ENCODE measurements at places on chromosomes 16 and 17.
A peak's percentile ranks its signal among the peaks of the same experiment; 100 is the strongest.

- DNase-seq, result no peak
Measured at GRCh38 chr16:82943371-82943770, 316.6 kb downstream of the CDH13 start.

GRCh38 chr16:72958522-72959076 lies 89.3 kb downstream of the ZFHX3 start:
- no peak for DNase-seq

DNA sequence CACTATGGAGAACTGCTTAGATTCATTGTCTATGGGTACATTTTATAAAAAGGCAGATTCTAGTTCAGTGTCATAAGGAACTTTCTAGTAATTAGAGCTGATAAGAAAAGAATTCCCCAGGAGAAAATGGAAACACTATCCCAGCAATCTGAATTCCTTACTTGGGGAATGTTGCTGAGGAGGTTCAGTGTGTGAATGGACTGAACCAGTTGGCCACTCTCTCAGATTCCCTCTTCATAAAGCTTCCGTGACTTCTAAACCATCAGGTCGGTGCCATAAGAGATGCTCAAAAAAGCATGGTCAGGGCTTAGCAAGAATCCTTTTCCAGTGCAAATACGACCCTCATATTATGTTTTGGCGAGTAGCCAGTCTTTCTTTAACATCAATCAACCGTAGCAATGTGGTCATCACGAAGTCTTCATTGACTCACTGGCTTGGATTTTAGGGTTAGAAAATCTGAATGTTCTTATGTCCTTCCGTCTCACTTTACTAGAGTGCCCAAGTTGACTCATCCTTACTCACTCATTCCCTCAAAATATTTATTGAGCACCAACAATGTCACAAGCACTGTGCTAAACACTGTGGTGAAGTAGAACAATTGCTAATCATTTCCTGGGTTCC lies 102.7 kb upstream of the HLF start:
- no peak for DNase-seq

- no peak for DNase-seq
Measured at GRCh38 chr16:67404740-67405226, 11.5 kb upstream of the TPPP3 start.

GRCh38 chr16:546909-547770 lies 13.1 kb upstream of the PRR35 start:
- no peak for DNase-seq

DNA sequence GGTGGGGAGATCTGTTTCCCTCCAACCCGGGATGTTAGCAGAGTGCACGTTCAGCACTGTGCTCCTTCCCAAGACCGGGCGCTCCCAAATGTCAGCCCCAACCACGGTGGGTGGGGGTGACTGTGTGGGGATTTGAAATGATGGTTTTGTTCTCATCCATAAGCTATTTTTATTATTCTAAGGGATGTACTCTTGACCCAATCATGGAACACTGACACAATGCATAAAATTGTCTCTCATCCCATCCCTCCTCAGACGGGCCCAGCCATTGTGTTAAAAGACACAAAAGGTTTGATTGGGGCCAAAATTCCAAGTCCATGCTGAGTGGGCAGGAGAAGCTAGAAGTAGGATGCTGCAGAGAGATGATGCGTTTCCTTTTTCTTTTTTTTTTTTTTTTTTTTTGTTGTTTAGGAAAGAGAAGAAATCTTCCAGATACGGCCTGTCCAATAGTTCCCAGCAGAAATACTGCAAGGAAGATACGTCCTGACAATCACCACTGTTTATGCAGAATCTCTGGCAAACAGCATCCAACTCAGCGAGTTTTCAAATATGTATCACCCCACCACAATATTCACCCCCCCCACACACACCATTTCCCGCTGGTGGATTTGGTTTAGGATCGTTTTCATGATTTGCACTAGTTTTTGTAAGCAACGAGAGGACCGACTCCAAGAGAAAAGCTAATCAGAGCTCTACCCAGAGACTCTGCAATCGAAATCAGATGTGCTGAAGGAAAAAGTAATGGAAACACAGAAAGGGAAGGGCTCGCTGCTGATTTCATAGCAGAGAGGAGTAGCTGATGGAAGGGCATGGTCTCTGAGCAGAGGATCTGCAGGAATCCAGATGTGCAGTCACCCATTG lies 163.5 kb upstream of the DYNLRB2 start:
- DNase-seq, result no peak

DNA sequence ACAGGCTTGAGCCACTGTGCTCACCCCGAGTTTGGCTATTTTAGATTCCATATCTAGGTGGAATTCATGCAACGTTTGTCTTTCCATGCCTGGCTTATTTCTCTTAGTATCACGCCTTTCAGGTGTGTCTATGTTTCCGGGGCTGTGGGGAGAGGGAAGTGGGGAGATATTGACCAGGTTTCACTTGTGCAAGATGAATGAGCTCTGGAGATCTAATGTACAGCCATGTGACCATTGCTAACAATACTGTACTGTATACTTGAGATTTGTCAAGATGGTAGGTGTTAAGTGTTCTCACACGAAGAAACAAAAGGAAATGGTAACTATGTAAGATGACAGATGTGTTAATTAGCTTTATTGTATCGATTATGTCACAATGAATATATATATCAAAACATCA lies 199.6 kb downstream of the SHISA9 start:
- no peak for DNase-seq

- DNase-seq, result peak; percentile 11
Measured at GRCh38 chr17:79082311-79083190, 7.9 kb downstream of the ENGASE start.

GRCh38 chr16:77191259-77191969 lies 424 bp downstream of the MON1B start:
- no peak for DNase-seq

DNA sequence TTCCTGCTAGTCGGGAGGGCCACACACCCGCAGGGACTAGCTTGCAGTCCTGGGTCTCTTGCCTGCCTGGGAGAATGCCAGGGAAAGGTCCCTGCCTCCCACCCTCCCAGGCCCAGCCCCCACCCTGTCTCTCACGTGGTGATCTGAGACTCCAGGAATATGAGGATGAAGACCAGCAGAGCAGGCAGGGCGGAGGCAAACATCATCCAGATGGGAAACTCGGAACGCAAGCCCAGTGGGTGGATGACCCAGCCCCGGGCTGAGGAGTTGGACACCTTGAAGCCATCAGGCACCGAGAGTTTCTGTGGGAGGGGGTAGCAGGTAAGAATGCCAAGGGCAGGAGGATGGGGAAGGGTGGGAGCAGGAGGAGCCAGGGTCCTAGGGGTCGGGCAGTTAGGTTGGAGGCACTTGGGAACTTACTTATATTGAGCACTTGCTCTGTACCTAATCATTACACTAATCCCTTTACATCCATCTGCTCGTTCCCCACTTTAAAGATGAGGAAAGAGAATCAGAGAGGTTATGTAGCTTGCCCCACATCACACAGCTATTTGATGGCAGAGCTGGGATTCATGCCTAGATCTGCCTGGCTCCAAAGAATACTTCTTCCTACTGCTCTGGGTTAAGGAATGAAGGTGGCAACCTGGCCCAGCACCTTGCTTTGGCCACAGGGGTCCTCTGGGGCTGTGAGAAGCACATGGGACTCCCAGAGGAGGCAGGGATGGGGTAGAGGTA lies 13.4 kb downstream of the SLC4A1 start:
- DNase-seq, result no peak

GRCh38 chr17:59154292-59154720 lies 680 bp downstream of the SKA2 start:
- peak; percentile 54 for DNase-seq

DNA sequence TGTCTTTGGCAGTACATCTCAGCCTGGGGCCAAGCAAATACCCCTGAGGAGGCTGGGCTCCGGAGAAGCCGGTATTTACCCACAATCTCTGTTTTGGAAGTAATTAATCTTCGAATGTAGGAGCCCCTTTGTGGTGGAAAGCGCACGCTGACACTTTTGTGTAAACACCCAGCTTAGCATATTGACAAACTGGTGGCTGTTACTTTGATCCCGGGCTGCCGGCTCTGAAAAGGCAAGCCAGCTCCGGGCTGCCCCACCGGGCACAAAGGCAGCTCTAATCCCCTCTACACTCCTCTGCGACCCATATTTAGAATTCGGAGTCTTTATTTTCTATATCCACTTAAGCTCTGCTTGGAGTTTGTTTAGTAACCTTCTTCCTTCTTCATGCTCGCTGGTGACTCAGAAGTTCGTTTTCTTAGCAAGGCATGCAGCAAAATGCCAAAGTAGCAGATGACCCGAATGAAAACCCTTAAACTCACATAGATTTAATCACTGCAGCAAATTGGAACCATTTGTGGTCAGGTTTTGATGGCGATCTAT lies 144.0 kb upstream of the IRX3 start:
- no peak for DNase-seq

GRCh38 chr16:54366943-54367342 lies 80.4 kb upstream of the IRX3 start:
- no peak for DNase-seq

GRCh38 chr16:1979271-1980029 lies 1.8 kb downstream of the NOXO1 start:
- DNase-seq, result no peak

DNA sequence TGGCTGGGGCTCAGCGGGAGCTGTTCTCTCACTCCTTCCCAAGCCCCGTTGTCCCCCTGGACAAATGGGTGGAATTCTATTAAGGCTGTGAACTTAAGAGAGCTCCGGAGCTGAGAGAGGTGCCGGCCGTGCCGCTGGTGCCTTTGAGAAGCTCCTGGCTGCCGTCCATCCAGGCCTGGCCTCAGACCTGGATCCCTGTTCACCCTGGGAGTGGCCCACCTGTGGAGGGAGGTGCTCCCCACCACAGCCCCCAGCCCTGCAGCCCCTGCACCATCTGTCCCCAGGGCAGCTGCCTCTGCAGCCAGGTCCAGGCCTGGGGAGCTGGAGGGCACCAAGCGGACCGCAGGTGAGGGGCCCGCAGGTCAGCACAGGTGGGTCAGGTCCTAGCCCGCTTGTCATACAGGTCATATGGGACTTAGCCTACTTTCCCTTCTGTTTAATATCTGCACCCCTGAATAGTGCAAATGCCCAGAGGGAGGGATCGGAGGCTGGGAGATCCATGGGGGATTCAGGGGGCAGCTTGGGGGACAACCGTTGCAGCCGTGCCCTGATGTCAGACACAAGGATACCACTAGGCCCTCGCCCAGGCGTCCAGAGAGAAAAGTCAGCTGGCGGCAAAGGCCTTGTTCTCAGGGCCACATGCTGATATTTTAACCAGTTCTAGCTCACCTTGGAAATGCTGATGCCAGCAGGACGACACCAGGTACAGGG lies 15.2 kb upstream of the METRNL start:
- DNase-seq, result no peak

GRCh38 chr16:86618431-86619238 lies 40.3 kb downstream of the FOXL1 start:
- peak; percentile 21 for DNase-seq

GRCh38 chr16:57797216-57797525 lies 5.1 kb downstream of the KIFC3 start:
- no peak for DNase-seq

DNA sequence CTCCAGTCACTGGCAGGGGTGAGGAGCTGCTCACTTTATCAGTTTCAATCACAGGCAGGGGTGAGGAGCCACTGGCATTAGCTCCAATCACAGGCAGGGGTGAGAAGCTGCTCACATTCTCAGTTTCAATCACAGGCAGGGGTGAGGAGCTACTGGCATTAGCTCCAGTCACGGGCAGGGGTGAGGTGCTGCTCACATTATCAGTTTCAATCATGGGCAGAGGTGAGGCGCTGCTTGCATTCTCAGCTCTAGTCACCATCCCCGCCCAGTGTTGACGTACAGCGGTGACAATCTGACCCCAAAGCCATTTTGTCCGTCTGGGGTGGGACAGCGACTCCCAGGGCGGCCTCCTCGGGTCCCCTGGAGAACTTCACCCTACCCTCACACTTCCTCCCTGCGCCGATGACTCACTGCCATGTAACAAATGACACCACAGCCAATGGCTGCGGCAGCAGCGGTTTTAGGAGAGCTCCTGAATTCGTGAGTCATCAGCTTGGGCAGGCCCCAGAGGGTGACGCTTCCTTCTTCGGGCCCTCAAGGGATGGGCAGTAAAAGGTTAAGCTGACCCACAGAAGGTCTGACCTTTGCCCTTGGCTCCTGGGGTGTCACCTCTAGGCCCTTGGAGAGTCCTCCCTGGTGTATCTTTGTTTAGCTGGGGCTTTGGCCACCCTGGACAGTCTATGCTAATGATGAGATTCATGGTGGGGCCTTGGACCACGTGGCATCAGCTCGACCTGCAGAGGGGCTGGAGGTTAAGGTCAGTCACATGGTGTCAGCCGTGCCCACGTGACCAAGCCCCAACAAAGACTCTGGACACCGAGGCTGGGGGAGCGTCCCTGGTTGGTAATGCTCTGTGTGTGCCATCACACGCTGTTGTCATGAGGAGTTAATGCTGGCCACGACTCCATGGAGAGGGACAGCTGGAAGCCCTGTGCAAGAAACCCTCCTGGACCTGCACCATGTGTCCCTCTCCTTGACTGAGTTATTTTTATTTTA lies 171.7 kb downstream of the C16orf95 start:
- no peak for DNase-seq

- no peak for DNase-seq
Measured at GRCh38 chr17:5745111-5745813, 161.0 kb upstream of the NLRP1 start.

DNA sequence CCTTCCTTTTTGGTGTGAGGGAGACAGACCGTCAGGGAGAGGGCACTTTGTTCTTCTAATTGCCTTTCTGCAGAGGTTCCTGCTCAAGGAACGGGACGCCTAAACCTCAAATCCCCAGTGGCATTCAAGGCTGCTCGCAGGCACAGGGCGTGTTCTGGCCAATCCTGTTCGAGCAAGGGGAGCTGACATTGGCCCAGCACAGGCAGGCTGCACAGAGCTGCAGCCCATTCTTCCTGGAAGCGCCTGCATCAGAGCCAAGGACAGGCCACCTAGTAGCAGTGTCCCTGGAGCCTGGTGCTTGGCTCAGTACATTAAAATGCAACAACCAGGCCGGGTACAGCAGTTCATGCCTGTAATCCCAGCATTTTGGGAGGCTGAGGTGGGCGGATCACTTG lies 72.2 kb upstream of the CREBBP start:
- DNase-seq, result no peak

GRCh38 chr16:12742741-12743140 lies 60.9 kb downstream of the CPPED1 start:
- no peak for DNase-seq

GRCh38 chr16:4055748-4056147 lies 60.5 kb downstream of the ADCY9 start:
- no peak for DNase-seq

DNA sequence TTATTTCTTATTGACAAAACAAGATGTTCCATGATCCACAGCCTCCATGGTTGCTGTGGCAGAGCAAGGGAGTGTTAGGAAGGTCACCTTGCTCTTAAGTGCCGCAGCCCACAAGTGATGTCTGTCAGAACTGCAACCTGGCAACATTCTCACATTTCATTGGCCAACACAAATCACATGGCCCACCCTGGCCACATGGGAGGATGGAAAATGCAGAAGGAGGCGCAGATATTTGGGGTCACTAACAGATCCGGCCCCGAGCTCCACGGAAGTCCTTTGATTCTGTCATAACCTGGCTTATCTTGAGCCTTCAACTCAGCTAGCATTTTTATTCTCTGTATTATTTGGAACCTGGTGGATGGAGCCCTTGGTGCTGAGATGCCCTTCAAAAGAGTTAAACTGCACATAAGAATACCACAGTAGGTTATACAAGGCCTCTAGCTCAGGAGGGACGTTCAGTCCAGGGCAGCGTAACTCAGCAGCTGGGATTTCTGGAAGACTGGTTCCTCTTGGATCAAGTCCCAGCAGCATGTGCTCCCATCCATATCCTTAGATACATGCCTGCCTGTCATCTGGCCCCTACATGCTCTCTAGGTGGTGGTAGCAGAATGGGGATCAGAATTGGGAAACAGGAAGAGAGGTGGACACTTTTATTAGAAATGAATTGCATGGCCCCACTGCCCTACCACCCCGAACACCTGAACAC lies 508.1 kb downstream of the HAPSTR1 start:
- no peak for DNase-seq

Data from NCI-H1105 treated with DMSO at 0.1 percent for 48 hours (cell line).